ENCODE measurements at places on chromosomes 6 and 20.
A peak's percentile ranks its signal among the peaks of the same experiment; 100 is the strongest.

DNA sequence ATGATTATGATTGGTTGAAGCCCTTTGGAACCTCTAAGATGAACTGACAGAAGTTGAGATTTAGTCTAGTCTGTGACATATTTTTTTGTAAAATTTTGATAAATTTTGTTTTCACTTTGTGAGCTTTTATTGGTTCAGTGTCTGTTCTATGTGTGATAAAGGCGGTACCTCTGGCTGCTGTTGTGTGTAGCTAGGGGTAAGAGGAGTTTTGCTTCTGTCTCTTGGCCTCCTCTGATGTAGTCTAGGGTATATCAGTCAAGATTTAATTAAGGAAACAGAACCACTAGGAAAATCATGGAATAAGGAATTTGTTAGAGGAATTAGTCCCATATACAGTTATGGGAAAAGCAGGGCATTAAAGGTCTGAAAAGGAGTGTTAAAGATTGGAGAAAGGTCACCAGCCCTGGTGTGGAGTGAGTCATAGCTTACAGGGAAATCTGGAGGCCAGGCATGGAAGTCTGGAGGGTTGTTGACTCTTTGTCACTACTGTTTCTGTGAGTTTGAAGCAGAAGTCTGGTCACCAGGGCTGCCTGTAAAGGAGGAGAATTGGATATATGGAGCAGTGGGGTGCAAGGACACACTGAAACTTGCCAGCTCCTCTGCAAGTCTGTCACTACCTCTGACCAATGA, 28.5 kb downstream of the CDC5L start:
- peak; percentile 36 for DNase-seq

DNA sequence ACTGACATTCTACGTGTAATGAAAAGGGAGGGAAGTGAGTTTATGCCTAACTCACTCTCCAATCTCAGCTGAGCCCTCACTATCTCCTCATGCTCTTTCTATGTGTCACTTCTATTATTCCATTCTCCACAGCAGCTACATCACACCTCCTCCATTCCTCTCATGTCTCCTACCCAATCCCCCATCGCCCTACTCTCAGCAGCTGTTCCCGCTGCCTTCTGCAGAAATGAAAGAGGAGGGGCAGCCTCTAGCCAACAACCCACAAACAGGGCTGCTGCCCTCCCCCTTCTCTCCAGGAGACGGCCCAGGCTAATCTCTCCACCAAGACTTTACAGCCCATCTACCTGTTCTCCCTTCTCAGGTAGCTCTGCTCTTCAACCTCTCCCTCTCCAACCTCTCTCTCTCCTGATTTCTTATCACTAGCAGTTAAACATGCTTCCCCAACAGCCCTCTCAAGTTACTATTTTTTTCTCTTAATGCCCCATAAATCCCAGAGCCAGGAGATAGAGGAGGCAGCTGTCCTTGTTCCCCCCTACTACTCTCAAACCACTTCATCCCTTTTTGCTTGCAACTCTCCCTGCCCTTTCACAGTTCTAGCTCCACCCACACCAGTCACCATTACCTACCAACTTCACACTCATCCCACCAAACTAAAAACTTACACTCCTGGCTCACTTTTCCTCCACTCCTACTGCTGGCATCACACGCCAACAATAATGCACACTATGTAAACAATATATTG, 136.5 kb downstream of the BTBD9 start:
- DNase-seq = no peak

DNA sequence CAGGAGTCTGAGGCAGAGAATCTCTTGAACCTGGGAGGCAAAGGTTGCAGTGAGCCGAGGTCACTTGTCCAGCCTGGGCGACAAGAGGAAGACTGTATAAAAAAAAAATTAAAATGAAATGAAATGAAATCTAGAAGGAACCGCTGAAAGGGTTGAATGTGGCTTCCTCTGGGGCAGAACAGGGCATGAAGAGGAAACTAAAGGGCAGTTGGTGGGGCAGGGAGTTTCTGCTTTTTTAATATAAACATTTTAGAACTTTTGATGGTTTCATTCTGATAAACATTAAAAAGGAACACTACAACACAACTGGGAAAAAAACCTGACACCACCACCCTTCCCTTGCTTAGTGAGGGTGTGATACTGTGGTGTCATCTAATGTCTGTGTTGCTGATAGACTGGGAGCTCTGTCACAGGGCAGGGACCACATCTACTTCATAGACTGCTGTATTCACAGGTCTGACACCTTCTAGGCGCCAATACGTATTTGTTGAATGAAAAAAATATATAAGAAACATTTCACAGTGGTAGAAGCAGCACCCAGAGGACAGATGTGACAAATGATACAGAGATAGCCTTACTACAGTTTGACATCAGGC, 128.9 kb downstream of the ADAT2 start:
- no peak for DNase-seq

GRCh38 chr6:133240511-133241085, 559 bp upstream of the EYA4 start:
- DNase-seq = no peak

Measured in stromal cell of bone marrow (primary cell).